Activated CD4-positive, alpha-beta T cell treated with anti-CD3 and anti-CD28 coated beads, Interleukin-2, amount 10 ng/mL, durations not matched to agents 24 days and 14 days (primary cell): ENCODE measurements at places on chromosomes 6 and 20. TPM values are rescaled to one million over a fixed set of nuclear protein-coding genes. Genes with fewer than 3 reads are reported as not detected.

Gene C6orf52
- 2.2 and 3.0 TPM in 2 replicates for total RNA-seq

Gene UBE2V1
- total RNA-seq: 142 and 153 TPM in 2 replicates

Gene FAM83C
- total RNA-seq: not detected in 2 replicates

Gene SAMD3
- 2.1 and 2.5 TPM in 2 replicates for total RNA-seq

Gene SRSF12
- 0.05 TPM in 1 of 2 replicates, not detected in the other for total RNA-seq

Gene MYCT1
- total RNA-seq: not detected in 2 replicates

Gene IMPG1
- not detected in 2 replicates for total RNA-seq

Gene FERMT1
- 0.58 and 0.71 TPM in 2 replicates for total RNA-seq

DNA sequence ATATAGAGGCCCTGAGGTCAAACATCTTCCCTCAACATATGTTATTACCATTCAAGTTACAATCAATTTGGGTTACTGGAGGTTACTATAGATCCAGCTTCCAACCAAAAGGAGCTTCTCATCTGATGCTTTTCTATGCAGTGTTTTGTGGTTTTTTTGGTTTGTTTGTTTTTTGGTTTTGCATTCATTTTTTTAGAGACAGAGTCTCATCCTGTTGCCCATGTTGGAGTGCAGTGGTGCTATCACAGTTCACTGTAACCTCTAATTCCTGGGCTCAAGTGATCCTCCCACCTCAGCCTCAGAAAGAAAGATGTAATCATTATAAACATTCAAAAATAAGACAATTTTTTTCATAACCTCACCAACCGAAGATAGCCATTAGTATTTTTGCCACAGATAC is 124.4 kb upstream of the JARID2 start:
- peak; percentile 64 for DNase-seq

- DNase-seq: no peak
Measured at GRCh38 chr6:98037571-98037970, 754.6 kb upstream of the MMS22L start.

DNA sequence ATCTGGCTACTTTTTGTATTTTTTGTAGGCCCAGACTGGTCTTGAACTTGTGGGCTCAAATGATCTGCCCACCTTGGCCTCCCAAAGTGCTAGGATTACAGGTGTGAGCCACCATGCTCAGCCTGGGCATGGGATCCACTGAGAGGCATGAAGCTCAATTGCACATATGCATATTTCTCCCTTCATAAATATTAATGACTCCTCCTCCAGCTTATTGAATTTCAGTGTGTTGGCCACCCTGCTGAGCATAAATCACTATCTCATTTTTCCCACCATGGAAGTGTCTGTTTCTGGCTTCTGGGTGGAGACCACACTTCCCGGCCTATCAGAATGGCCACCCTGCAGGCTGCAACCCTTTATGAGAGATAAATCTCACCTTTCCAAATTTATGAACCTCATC is 53.6 kb upstream of the KIF16B start:
- no peak for DNase-seq

DNA sequence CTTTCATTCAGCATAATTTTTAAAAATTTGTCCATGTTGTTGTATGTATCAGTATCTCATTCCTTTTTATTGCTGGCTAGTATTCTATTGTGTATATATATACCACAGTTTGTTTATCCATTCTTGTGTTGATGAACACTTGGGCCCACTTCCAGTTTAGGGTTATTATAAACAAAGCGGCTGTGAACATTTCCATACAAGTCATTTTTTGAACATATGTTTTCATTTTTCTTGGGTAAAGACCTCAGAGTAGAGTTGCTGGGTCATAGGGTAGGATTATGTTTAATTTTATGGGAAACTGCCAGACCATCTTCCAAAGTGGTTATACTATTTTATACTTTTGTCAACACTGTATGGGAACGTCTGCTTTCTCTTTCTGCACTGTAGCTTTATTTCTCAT is 55.3 kb downstream of the RBM24 start:
- DNase-seq: no peak

- DNase-seq: no peak
Measured at GRCh38 chr6:147177286-147177685, 26.9 kb upstream of the STXBP5 start.

DNA sequence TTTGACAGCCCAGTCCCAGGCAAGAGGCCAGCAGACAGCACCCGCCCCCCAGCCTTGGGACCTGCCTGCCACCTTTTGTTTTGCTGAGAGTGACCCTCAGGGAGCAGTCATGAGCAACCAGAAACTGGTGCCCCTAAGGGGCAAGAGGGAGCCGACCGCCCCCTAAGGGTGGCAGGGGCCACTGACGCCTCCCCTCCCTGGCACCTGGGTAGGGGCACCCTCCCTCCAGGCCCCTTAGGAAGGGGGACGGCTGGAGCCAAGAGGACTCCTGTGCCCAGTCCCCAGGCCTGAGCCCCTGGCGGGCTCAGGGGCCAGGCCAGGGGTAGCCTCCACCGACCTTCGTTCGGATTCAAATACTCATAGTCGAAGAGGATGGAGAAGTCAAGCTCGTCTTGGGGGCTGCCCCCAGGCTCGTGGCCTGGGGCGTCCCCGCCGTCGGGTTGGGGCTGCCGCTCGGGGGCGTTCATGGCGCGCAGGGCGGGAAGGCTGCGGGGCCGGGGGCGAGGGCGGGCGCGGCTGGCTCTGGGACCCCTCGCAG is 417 bp downstream of the NFATC2 start:
- DNase-seq: peak; percentile 84

DNA sequence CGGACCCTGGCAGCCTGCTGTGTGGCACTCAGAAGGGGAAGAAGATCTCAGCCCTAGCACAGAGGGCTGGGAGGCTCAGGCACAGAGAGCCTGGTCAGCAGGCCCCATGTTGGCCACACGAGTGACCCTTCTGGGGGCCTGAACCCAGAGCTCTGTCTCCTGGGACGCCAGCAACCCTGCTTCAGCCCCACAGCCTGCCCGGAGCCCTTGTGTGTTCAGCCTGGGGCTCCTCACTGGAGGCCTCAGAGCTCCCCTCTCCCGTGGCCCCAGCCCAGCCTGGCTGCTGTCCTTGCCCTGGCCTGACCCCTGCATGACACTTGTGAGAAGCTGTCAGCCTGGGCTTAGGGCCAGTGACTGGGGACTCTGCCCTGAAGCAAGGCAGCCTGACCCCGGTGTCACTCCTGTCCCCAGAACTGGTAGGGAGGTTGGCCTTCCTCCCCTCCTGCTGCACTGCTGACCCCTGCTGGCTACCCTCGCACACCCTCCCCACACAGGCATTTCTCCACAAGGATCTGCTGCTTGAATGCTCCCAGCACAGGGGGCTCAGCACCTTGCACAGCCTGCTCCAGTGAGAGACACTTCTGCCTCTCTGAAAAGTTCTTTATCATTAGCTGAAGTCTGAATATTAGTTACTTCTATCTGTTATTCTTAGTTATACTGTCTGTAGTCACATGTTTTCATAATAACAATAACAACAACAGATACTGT is 15.4 kb upstream of the IP6K3 start:
- DNase-seq: peak; percentile 83

DNA sequence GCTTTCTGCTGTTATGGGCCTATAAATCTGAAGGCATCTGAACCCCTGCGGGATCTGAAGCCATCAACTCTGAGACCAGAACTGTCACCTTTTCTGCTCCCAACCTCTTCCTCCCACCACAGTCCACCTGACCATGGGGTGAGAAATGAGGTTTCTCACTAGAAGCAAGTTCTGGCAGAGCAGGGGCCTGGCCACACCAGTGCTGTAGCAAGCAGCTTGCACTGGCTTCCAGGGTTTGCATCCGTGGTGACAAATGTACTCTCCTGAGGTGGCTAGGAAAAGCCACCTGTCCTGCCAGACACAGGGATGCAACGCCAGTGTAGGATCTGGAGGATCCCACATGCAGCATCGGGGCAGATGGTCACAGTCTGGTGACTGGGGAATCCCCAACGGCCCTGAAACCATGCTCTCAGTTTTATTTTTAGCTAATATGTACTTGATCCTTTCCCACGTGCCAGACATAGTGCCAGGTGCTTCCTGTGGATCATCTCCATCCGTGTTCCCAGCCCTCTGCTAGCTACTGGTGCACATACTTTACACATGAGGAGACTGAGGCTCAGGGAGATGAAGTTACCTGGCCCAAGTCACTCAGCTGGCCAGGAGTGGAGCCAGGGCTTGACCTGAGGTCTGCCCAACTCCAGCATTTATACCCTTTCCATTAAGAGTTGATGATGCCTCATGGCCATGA is 122.1 kb upstream of the SPACA1 start:
- DNase-seq: no peak

DNA sequence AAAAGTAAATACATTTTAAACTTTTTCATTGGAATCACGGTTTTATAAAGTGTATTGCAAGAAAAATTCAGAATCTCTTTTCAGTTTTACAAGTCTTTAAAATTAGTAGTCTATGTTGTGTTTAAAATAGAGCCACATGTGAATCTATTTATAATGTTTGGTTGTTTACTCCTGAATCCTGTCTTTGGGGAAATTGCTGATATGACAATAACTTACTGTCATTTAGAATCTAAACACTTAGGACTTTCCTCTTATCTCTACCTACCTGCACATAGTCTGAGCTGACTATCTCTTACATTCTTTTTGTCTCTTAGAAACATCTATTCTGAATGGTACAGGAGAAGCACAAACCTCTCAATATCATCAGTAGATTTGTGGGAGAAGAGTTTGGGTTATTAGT is 4.1 kb upstream of the SRSF12 start:
- no peak for DNase-seq

DNA sequence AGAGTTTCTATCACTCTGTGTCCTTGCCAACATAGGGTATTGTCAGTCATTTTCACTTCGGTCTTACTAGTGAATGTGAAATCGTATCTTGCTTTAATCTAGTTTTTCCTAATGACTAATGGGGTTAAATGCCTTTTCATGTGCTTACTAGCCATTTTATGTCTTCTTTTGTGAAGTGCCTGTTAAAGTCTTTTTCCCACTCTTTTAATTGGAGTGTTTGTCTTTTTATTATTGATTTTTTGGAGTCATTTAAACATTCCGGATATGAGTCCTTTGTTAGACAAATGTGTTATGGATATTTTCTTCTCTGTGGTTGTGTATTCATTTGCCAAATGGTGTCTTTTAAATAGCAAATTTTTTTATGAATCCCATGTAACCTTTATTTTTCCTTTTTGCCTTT is 194.6 kb downstream of the CDH26 start:
- DNase-seq: no peak
